Activated CD4-positive, alpha-beta T cell treated with anti-CD3 and anti-CD28 coated beads, Interleukin-10, Interleukin-2, amounts not matched to agents 100 ng/mL and 50 ng/mL, durations not matched to agents 16 hours and 8 hours (primary cell): ENCODE measurements at places on chromosomes 3 and 15.

DNA sequence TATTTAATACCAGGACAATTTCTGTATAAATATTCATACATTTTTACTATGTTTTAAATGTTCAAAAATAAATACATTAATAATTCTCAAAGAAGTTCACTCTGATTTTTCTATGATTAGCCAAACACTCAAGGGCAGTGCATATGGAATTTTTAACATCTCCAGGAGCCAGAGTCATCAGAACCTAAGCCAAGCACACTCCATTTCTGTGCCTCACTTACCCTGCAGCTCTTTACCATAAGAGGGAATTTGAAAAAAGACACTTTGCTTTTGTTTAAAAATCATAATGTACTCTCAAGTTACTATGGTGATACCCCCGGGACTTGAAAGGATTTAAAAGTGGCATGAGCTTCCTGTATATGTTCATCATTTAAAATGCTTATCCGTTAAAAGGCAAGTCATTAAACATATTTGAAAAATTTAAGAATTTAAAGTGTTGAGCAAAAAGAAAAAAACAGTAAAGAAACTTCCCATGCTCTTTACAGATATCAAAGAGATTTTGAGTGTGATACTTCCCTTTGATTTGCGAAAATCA is 747.4 kb upstream of the NECTIN3 start:
- DNase-seq, result no peak

GRCh38 chr3:11545186-11545851 is 98.4 kb downstream of the VGLL4 start:
- DNase-seq, result no peak

DNA sequence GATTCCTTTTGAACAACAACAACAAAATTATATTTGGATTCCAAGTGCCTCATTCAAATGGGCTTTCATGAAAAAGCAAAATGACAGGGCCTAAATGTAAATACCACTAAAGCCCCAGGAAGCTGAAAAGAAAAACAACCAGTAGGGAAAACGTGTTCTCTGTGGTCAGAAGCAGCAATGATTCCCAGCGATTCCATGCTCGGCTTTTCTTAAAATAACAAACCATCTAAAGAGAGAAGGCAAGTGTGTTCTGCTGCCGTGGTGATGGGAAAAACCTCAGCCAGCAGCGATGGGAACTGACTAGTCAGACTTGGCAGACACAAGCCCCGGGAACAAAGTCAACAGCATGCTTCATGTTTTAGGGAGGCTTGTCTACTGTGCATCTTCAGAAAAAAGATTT is 153.6 kb downstream of the TNIK start:
- DNase-seq, result no peak

DNA sequence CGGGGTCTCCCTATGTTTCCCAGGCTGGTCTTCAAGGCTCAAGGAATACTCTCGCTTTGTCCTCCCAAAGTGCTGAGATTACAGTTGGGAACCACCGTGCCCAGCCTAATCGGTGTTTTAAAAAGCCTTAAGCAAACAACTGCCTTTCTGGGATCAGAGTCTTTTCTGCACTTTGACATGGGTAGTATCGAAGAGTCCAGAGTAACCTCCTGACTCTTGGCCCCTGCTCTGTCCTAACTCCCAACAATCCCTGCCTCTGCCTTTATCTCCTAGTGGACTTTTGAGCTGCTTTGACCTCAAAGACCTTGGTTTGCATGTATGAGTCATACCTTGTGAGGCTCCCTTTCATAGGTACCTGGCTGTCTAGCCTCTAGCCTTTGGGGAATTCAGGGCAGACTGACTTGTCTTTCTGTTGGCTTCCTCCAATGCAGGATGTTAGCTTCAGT is 21.0 kb upstream of the HACD2 start:
- peak; percentile 24 for DNase-seq

- peak; percentile 77 for DNase-seq
These were observed 4.0 kb downstream of the MAP2K1 start for GRCh38 chr15:66390678-66391077.

DNA sequence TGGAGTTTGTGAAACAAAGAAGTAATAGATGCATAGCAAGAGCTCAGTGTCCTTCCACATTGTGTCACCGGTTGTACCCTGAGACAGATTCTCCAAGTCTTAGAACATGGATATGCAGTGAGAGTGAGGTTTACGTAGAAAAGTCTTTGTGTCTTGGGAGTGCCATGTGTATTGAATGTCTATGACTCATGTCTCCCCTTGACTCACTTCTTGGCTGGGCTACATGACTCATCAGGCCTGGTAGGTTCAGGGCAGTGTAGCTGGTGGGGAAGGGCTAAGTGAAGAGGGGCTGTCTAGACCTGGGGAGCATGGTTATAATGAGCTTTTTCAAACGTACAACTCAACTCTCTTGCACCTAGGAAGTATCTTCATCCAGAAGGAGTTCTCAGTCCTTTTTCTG is 167.4 kb downstream of the GAP43 start:
- DNase-seq, result peak; percentile 85

GRCh38 chr3:186724911-186725310 is 7.8 kb downstream of the KNG1 start:
- DNase-seq, result no peak

DNA sequence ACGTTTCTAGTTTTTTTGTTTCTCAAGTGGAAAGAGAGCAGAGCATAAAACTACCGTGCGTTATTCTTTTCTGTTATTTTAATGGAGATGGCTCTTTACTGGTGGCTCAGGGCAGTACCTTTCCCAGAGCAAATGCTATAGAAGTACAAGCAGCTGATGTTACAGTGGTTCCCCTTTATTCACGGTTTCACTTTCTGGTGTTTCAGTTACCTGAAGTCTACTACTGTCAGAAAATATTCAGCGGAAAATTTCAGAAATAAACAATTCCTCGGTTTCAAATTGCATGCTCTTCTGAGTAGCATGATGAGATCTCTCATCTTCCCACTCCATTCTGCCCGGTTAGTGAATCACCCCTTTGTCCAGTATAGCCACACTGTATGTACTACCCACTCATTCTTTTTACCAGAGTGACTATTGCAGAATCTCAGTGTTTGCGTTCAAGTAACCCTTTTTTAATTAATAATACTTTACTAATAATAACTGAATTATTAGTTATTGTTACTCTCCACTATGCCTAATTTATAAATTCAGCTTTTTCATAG is 597.5 kb upstream of the ROBO2 start:
- DNase-seq, result no peak

DNA sequence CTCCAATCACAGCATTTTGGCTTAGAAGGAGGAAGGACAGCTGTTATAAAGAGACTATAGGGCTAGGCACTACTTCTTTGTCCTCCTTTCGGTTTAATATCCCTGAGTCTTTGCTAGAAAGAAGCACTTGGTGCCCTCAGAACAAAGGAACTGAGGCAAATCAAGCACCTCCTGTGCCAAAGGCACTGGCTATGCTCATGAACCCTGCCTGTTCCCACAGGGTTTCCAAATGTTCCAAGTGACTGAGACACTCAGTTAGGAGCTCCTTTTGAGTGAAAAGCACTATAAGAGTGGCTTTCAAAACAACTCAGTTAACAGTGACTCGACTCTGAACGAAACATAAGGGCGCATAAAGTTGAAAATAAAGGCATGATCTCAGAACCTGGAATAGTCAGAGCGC is 25.0 kb downstream of the TBC1D2B start:
- peak; percentile 49 for DNase-seq

GRCh38 chr3:64894006-64894405 is 206.2 kb upstream of the ADAMTS9 start:
- DNase-seq, result no peak

GRCh38 chr3:182843478-182843877 is 50.2 kb downstream of the ATP11B start:
- DNase-seq, result no peak

DNA sequence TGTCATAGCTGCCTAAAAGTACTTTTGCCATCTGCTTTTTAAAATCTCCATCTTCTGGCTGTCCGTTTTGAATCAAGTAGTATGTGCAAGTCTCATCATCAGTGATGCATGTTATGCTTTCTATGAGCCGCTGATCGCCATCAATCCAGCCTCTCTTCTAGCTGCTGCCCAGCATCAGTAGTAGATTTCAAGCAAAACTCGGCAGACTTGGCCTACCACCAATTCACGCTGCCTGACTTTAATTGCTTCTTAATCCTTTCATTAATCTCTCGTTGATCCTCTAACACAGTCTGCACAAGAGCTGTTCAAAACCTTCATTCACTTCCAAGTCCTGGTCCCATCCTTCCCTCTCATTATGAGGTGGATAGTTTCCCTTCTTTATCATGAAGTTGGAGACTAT is 104.9 kb downstream of the NSUN3 start:
- no peak for DNase-seq

- DNase-seq, result no peak
These were observed 84.8 kb downstream of the SERPINI1 start for GRCh38 chr3:167820102-167820865.

DNA sequence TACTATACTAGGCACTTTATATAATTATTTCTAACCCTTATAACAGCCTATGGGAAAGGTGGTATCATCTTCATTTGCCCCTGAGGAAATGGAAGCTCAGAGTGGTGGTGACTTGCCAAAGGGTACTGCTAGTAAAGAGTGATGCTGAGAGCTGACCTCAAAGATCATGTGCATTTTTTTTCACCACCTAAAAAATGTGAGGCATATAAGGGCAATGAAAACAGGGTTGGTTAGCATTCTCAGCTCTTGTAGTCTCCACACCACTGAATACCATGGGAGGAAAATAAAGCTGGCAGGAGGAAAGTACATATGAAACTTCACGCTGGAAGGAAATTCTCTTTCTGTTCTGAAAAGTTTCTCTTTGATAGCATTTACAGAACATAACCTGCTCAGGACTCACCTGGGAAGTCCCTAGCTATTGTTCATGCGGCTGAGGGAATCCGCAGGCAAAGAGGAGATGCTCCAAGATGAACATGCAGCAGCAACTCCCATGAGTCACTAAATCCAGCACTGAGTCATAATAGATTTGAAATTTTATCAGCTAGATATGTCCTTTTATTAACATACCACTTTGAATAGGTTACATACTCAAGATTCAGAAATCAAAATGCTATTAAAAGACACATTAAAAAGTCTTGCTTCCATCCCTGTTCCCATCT is 17.3 kb downstream of the FAIM start:
- no peak for DNase-seq
